AG10803 (cell line): ENCODE measurements at places on chromosomes 2 and 18.

GRCh38 chr2:165582863-165583506 is 113.5 kb downstream of the CSRNP3 start:
- no peak for DNase-seq

GRCh38 chr2:225008935-225009334 is 33.3 kb downstream of the DOCK10 start:
- no peak for DNase-seq

DNA sequence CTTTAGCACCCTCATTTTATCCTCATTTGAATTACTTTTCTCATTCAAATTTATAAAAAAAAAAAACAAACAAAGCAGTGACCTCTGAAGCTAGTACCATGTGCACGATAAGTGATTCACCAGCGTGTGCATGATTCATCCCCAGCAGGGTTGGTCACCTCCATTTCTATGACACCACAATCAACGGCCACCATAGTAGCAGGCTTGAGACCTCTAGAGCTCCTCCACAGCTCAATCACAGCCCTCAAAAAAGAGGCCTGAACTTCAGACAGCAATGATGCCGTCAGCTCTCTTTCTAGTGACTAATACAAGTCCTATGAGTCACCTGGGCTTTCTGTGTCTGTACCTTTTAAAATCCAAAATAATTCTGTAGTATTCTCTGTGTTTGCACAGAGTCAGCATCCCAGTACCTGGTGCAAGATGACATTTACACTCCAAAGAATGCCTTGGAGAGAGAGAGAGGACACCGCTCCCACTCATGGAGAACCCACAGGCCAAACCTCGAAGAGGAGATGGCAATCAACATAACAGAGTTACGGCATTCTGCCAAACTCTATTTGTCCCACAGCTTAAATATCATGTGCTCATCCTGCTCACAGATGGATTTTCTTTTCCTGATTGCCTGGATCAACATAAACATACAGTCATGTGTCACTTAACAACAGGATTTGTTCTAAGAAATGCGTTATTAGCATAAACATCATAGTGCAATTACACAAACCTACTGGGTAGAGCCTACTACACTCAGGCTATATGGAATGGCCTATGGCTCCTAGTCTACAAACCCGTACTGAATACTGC is 58.7 kb downstream of the L3MBTL4 start:
- DNase-seq = no peak

GRCh38 chr2:8159966-8160603 is 521.8 kb upstream of the ID2 start:
- no peak for DNase-seq

- no peak for DNase-seq
Measured at GRCh38 chr2:85396531-85397470, 13.4 kb downstream of the CAPG start.

- DNase-seq = no peak
Measured at GRCh38 chr18:72940986-72941385, 73.2 kb upstream of the NETO1 start.
